ENCODE measurements at places on chromosomes 6 and 20.

DNA sequence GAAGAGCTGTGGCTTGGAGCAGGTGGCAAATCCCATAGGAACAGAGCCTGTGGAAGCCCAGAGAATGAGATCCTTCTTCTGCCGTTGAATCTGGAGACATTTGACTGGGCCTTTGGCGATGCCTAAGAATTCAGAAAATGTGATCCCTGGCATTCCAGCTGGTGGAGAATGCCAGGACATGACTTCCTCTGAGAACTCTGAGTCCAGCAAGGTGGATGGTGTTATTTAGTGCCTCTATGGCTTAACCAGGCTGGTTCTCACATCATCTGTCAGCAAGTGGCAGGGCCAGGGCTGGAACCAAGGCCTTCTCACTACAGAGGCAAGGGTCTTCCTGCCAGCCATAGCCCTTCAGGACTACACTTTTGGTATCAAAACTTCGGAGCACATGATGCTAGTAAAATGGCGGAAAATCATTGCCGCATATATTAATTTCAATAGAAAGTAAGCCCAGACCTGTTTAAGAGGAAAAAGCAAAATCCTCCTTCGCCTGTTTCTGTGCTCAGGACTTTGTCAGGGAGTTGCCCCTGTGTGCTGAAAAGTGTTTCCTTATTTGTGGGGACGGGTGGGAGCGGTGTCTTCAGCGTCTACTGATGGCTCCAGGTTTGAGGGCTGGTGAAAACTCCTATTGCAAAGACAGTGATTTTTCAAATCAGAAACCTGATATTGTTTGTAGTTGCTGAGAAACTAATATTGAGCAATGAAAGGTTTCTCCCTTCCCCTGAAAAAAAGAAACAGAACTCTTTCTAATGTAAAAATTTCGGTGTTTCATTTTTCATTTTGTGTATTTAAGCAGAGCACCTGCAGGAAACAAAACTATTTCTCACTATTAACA is 23.9 kb downstream of the DUSP22 start:
- DNase-seq = no peak

- no peak for DNase-seq
Measured at GRCh38 chr6:4324746-4325145, 189.4 kb upstream of the ECI2 start.

GRCh38 chr20:37346535-37347346 is 801 bp downstream of the SRC start:
- DNase-seq = no peak

GRCh38 chr6:142356201-142356883 is 54.5 kb downstream of the ADGRG6 start:
- DNase-seq = no peak

DNA sequence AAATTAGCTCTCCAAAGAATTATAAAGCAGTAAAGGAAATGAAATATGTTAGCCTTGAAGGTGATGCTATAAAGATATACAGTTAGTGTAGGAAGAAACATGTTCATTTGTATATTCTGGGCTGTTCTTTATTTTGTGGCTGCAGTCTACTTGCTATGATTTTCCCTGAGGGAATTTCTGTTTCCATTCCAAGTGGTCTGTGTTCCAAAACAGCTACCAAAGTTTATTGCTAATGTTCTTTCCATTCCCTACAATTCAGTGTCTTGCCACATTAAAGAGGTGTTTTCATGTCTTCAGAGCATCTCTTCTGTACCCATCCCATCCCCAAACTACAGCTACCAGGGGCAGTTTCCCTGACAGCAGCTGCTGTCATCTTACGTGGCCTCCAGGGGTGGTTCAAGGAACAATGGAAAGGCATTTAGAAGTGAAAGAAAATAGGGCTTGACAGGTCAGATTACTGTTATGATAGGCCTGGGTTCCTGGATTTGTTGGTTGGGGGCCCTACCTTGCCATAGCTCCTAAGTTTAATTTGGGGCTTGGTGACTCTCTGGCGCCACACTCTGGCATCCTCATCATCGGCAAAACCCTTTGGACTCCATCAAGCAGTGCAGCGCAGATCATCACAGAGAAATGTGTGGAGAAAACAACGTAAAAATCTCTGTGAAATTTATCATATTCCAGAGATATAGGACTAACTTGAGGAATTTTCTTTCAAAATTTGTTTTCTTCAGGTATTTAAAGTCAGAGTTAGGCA is 33.8 kb upstream of the AIG1 start:
- peak; percentile 20 for DNase-seq

- no peak for DNase-seq
Measured at GRCh38 chr6:137724495-137725211, 142.4 kb upstream of the TNFAIP3 start.

- DNase-seq = no peak
Measured at GRCh38 chr20:48828734-48829460, 1.1 kb upstream of the PREX1 start.

DNA sequence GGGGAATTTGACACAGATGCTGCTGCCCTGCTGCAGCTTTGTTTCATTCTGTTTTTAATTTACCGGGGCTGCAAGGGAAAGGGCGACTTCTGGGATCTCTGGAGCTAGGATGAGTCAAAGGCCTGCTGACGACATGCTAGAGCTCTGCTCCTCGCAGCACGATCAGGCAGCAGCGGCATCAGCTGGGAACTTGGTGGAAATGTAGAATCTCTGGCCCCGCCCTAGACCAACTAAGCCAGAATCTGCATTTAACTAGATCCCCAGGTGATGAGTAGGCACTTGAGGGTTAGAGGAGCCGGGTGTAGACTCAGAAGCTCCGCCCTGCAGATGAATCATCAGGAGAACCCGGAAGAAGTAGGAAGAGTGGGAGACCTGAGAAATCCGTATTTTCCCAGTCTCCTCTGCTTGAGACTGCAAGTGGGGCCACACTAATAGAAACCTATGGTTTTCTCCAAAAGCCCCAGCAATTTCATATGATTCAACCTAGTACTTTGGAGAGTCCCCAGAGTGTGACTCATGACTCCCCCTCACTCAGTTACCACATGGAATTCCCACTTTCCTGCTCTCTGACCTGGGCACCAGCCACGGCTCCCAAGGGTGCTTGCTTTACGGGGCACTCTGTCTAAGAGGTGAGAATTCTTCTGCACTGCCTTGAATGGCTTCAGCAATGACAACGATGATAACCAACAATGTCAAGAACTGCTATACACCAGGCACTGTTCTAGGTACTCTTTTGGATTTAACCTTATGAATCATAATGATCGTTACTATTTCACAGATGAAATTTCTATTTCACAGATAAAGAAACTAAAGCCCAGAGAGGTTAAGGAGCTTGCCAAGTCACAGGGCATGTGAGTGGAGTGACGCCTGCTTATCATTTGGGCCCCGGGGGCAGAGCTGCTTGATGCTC is 18.1 kb downstream of the TUBB2B start:
- DNase-seq = peak; percentile 95

GRCh38 chr6:167103041-167103891 is 19.6 kb upstream of the CCR6 start:
- DNase-seq = no peak

DNA sequence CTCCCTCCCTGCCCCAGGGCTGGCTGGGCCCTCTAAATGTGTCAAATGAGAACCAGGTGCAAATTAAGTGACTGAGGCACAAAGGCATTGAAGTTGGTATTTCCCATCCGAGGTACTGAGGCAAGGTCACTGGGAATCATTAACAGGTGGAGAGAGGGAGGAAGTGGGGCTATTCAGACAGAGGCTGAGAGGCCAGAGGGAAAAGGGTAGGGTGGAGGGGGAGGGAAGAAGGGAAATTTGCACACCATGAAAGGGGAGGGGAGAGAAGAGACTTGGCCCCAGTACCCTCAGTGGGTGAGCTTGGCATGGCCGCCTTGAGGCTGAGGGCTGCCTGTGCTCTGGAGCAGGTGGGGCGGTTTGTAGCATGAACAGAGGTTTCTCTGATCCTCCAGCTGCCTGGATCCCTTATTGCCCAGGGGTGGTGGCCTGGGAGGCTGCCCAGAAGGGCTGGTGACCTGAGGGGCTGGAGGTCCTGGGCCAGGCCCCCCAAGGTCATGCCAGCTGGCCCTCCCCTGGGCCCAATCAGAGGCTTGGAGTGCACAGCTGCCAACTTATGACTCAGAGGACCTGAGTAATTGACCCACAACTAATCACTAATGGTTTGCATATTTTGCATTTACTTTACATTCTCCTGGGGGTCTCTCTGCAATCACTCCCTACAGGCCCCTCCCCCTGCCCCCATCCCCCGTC is 40.3 kb upstream of the ZFAND3 start:
- DNase-seq = no peak

DNA sequence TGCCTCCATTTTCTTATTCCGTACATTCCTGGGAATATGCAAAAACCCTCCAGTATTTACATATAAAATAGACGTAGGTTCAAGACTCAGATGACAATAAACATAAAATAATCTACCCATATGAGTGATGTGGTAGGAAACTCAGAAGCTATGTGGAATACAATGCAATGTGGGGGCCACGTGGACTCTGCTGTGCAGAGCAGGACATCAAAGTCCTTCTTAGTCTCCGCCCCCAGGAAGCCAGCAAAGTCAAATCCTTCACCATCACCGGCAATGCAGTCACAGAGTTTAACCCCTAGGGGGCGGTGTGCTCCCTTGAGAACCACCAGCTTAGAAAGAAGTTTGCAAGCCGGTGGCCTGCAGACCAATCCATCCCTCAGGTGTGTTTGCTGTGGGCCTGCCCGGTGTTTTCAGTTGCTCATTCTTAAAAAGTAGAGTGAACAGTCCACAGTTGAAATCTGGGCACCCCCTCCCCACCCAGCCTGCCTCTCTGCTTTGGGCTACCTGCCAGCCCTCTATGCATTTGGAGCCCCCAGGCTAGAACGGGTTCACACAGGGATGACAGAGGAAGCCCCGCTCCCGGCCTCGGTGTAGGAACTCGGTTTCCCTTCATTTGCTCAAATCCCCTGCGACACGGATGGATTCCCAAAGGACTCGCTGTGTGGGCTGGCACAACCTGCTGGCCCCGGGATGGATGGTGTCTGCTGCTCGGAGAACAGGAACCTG is 59.9 kb downstream of the SULF2 start:
- peak; percentile 92 for DNase-seq

DNA sequence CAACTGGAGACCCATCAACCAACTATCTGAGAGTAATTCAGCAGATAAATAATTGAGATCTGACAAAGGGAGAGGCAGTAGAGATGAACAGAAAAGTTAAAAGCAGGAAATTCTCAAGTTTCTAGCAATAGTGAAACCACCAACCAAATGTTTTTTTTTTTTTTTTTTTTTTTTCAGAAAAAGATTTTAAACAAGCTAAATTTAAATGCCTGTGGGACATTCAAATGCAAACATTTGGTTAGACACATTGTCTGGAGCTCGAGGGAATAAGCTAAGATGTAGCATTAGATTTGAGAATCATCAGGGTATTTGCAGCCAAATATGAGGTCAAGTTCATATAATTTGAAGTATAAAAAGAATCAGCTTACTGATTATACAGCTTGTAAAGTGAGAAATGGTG is 16.4 kb downstream of the RANBP9 start:
- DNase-seq = no peak

DNA sequence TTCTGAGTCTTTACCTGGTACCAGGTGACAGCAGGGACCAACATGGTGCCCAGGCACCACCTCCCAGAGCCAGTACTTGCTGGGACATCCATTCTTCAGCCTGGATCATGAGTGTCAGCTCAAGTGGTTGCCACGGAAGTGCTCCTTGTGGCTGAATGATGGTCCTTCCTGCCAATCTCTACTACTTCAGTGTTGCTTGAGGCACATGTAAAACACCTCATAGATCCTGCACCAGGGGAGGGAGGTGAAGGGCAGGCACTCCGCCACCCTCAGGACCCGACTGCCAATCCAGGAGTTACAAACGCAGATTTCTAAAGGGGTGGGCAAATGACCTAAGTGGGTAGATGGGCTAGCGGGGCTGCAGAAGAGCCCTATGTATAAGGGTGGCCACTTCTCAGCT is 226.0 kb downstream of the PREX1 start:
- no peak for DNase-seq

- DNase-seq = no peak
Measured at GRCh38 chr6:53546281-53546680, 1.4 kb upstream of the GCLC start.

- DNase-seq = no peak
Measured at GRCh38 chr6:99471638-99472037, 43.6 kb downstream of the USP45 start.

DNA sequence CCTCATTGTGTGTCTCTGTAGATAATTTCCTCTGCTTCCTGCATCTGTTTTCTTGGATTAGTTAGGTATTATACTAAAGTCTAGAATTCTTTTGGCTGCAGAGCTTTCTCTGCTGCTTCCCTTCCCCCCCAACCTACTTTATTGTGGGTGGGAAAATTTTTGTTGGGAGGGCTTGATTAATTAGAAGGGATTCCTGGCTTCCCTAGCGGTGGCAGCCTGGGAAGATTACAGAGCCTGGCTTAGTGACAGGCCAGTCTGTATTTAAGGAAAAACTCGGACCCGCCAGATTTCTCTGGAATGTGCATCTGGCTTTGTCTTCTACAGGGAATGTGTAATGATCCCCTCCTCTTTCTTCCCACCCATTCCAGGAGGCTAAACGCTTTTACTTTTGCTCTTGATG is 31.2 kb downstream of the SLX4IP start:
- no peak for DNase-seq

GRCh38 chr6:36128073-36128472 is 2.2 kb upstream of the MAPK13 start:
- no peak for DNase-seq

GRCh38 chr20:35226884-35227681 is 593 bp downstream of the MMP24 start:
- peak; percentile 78 for DNase-seq

DNA sequence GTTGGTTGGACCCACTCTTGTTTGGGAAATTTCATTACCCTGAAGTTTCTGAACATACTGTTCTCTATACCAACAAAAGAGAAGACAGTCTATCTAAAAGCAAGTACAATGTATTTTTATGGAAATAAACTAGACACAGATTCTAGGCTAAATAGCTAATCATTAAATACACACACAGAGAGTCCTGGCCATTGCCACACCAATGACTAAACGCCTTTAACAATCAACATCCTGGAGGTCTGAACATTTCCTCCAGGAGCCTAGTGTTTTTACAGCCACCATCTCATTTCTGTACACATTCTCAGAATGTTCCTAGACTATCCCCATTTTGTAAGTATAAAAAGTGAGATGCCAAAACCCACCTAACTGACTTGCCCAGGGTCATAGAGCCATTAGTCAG is 141.6 kb upstream of the RREB1 start:
- DNase-seq = no peak

DNA sequence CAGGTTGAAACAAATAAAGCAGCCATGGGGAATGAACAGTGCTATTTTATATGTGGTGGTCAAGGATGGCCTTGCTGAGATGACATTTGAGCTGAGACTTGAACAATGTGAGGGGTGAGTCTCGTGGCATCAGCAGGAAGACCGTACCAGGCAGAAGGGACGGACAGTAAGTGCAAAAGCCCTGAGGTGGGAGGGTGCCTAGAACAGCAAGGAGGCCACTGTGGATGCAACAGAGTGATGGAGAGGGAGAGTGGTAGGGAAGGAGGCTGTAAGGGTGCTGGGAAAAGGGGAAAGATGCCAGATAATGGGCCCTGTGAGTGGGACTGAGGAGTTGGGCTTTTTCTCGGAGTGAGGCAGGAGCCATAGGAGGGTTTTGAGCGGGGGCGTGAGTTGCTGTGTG is 11.5 kb downstream of the KCNB1 start:
- DNase-seq = no peak

- DNase-seq = no peak
Measured at GRCh38 chr6:19757036-19757435, 80.1 kb upstream of the ID4 start.
